ENCODE measurements at places on chromosomes 1 and 21.

DNA sequence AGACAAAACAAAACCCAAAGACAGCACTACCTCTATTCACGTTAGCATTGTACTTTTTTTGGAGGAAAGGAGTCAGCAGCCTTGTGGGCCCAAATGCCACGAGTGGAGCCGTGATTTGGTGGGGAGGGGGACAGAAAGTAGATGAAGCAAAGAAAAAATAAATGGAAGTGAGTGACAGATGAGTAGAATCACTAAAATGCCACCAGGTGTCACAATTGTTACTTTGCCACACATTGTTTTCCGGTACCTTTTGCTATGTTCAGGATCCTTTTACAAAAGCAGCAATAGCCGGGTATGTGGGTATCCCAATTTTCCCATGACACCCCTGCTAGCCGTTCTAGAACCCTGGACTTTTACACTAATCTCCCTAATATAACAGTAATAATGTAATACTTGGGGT is 85.0 kb upstream of the AK4 start:
- DNase-seq = no peak

DNA sequence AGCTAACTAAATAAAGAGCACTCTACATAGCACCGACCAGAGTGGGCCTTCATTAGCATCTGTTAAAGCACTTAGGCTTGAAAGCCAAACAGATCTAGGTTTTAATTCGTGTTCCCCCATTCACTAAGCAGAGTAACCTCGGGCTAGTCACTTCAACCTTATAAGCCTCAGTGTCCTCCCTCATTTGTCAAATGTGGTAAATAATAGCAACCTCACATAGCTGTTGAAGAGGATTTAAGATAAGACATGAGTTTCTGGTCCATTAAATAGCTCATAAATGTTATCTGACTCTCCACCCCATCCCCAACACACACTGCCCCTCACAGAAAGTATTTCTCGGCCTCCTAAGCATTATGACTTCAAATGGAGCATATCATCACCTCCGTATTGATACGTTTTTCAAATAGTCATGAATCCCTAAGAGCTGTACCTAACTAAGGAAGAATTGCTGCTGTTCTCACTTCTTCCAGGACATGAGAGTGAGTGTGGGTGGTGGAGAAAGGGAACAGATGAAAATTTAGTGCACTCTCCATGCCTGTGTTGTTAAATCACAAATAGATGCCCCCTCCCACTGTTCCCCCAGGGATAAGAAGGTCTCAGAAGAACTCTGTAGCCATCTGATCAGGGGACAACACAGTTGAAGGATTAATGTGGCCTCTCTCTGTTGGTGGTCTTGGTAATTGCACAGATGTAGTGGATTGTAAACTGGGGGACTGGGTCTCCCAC is 47.6 kb downstream of the PLPP3 start:
- no peak for DNase-seq

DNA sequence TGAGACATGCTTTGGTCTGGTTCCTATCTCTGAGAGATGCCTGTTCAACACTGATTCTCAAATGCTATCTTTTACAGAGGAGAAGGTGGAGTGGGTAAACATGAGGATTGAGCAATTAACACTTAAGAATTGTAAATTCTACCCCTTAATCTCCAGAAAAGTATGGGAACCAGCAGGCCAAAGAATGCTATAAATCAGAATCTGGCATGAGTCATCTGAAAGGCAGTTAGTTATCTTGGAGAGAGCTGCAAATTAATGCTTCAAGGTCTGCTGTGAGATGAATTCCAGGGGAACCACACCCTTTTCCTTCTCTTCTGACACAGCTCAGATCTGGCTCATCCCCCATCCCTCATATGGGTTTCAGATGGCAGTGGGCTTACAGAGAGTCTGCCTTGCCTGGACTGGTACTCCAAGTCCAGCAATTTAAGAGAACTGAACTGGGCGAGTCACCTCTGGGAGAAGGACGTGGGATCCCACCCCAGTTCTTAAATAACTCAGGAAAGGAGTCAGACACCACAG is 5.2 kb downstream of the S100A10 start:
- no peak for DNase-seq

GRCh38 chr1:24369199-24369598 is 44.4 kb downstream of the STPG1 start:
- DNase-seq = no peak

DNA sequence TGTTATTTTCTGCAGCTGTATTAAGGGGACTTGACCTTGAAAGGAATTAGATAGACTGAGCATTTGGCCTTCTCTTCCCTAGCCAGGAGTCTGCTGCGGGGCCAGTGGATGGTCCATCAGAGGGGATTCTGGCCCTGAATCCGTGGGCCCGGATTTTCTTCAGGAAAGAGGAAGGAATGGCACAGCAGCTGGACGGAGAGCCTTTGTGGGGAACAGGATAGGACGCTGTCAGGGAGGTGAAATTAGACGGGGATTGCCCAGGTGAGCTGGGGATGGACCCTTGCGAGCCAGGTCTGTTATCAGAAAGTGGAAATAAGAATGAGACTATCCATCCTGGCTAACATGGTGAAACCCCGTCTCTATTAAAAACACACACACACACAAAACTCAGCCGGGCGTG is 1.7 kb upstream of the C2CD2 start:
- DNase-seq = no peak

- peak; percentile 73 for DNase-seq
Measured at GRCh38 chr1:209755926-209756614, at the start of gene TRAF3IP3. Gene TRAF3IP3 (plus strand): TSS chr1:209756053. CDS start chr1:209760040, 3,987 bp downstream.

GRCh38 chr1:200654660-200655059 is 15.0 kb downstream of the DDX59 start:
- DNase-seq = no peak

DNA sequence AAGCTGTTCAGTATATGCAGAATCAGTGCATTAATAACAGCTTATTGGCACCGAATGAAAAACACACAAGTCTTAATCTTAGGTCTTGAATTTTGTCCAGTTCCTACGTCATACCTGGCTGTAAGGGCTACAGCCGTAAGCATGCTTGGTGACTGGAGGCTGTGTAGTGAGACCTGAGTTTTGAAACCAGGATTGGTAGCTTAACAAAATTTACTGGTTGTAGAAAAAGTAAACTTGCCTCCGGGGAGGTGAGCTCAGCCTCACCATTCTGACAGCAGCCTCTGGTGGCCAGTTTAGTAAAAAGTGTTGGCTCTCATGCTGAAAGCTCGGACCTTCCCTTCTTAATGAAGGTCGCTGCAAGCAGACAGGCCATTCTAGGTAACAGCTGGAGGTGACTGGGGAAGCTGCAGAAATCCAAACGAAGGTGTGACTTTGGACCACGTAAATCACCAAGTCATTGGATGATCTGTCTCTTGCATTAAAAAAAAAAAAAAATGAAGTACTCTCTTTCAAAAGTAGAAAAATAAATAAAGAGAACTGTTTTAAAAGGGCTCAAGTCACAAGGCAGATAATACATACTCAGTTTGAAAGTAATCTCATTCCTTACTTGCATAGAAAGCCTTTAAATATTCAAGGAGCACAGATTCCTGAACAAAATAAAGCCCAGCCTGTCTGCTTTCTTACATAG is 48.9 kb downstream of the HLCS start:
- no peak for DNase-seq

DNA sequence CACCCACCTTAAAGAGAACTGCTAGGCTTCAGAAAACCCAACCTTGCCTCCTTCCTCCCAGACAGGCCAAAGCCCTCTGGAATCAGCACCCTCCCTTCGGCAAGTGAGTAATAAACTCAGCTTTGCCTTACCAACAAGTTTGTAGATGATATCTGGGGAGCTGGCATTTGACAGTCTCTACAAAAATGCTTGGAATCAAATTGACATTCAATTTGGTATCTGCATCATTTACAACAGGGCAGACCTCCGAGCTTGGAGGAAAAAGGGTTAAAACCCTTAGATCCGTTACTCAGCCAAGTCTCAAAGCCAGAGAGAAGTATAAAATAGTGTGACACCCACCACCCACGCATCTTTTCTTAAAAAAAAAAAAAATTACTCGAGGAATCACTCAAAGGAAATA is 149.3 kb upstream of the EDN2 start:
- no peak for DNase-seq

GRCh38 chr1:239233626-239234025 is 152.7 kb upstream of the CHRM3 start:
- no peak for DNase-seq

- no peak for DNase-seq
Measured at GRCh38 chr1:231667896-231668506, 41.4 kb downstream of the DISC1 start.

- no peak for DNase-seq
Measured at GRCh38 chr1:189851806-189852367, 625.8 kb downstream of the BRINP3 start.

DNA sequence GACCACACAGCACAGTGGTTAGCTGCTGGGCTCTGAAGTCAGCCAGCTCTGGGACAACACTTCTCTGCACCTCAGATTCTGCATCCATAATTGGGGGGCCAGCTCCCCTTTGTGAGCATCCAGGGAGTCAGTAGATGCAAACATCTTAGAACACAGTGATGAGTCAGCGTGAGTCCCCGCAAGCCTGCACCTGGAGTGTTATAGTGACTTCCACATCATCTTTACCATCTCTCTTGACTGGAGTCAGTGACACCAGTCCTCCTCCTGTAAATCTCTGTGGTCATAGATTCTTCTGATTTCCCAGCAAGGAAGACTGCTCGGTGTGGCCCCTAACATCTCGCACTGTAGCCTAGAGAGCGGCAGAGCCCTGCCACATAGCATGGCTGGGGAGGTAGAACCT is 13.9 kb upstream of the EDN2 start:
- no peak for DNase-seq
